ENCODE measurements at places on chromosomes 4 and X. TPM values are rescaled to one million over a fixed set of nuclear protein-coding genes. Genes with fewer than 3 reads are reported as not detected.

DNA sequence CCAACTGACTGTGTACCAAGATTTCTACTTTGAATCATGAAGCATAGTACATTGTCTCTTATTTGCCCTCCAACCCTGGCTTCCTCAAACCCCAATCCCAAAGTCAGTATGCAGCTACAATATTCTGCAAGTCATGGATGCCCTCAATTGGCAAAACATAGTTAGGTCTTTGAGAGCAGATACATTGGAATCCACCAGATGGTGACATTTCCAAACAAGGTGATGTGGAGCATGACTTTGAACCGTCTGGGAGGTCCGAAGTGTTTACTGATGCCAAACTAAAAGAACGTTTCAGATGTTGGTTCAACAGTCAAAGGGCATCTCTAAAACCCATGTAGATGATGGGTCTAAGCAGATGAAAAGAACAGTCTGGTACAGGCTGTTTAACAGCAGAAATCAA, 43.7 kb upstream of the FRMD7 start:
- DNase-seq: peak; percentile 8

DNA sequence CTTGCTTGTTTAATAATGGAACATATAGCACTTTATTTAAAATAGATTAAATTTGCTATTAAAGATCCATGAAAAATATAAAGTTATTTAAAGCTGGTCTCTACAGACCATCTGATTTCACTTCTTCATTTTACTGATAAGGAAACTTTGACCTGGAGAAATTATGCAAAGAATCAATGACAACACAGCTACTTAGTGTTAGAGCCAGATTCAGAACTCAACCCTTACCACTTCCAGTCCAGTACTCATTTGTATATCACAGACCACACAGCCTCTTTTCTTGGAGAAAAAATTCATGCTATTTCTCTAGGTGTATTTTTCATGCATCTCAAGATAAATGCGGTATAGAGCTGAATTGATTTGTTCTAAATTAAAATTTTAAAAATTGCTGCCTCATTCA, 34.0 kb downstream of the WDFY3 start:
- no peak for DNase-seq

- no peak for DNase-seq
Observed at GRCh38 chr4:35710343-35710742, 534.0 kb downstream of the ARAP2 start.

GRCh38 chr4:95513022-95513421, 35.8 kb downstream of the UNC5C start:
- no peak for DNase-seq

DNA sequence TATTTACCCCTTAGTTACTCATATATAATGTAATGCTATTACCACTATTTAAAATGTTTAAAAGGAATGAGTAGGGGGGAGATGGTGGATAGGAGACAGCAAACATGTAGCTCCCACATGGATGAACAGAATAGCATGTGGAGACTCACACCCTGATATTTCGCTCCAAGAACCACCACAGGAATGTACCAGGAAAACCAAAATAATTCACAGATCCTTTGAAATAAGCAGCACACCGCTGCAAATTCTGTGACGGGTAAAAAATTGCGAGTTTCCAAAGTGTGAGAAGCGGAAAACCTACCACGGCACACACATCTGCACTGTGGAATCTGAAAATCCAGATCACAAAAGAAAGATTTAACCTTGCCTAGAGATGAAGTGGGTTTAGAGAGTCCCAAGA, 428.2 kb downstream of the TLL1 start:
- no peak for DNase-seq

GRCh38 chrX:95622200-95622599, 1062.4 kb upstream of the DIAPH2 start:
- peak; percentile 1 for DNase-seq

- no peak for DNase-seq
Observed at GRCh38 chr4:860561-860960, 34.6 kb upstream of the CPLX1 start.

GRCh38 chr4:151174784-151175183, 75.4 kb downstream of the RPS3A start:
- no peak for DNase-seq

DNA sequence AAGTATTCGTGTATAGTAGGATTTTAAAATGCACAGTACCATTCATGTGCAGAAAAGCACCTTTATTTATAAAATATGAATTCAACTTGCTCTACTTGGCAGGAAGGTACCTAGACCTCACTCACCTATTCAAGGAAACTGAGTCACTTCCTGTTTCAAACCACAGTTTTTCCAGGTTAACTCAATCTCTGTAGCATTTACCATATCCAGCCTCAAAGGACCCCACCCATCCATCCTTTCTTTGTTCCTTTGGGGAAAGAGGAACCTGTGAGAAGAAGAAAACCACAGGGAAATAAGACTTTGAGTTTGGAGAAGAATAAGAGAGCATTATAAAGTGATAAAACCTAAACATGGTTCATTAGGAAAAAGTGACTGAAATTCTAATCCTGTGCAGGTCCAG, 250.7 kb downstream of the CBR4 start:
- no peak for DNase-seq

- no peak for DNase-seq
Observed at GRCh38 chr4:4890574-4891255, 31.2 kb downstream of the MSX1 start.

- no peak for DNase-seq
Observed at GRCh38 chr4:17448689-17449088, 63.2 kb downstream of the QDPR start.

DNA sequence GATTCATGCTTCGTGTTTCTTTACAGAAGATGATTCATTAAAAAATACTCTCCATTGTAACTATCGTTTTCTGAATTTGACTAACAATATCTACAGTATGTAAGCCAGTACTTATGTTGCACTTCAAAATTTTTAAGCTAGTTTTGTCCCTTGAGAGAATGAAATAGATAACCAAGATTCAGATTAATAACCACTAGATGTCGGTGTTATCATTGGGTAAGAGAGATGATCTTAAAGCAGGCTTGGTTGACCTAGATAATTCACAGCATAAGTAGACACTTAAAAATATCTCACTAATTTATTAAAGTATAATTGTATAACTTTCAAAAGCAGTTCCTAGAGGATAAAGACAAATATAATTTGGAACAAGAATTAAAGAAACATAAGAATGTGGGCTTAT, 430.9 kb downstream of the C4orf33 start:
- peak; percentile 49 for DNase-seq

DNA sequence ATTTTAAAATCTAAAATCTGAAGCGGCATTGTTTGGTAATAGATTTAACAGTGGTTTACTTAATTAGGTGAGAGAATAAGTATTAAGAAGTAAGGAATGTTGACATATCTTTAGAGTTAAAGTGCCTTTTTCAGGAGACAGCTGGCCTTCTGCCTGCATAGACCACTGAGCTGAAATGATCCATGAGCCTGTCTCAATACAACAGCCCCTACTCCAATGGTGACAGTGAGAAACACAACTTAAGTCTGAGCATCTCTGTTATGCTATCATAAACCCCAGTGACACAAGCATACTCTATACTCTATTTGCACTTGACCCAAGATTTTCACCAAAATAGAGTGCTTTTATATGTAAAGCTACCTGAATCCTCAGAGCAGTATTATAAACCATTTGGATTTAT, 137.9 kb downstream of the GRIA2 start:
- DNase-seq: no peak

DNA sequence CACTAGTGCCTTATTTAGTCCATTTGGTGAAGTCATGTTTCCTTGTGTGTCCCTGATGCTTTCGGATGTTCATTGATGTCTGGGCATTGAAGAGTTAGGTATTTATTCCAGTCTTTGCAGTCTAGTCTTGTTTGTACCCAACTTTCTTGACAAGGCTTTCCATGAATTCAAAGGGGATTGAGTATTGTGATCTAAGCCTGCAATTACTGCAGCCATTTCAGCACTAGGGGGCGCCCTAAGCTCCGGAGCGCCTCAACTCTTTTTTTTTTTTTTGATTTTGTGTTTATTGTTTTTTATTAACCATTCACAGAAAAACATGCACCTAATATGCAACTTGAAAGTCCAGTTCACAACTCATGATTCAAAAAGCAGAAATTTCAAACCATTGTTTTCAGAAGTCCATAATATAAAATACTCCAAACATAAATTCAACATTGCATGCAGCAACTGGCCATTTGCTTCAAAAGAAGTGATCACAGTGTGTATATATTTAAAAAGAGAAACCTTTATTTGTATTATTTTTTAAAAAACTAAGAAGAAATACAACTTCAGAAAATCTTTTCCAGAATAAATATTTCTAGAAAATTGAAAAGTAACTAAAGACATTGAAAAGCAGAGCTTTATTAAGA, 59.2 kb downstream of the PTPN13 start:
- peak; percentile 39 for DNase-seq

- DNase-seq: no peak
Observed at GRCh38 chr4:76943790-76944189, 5.8 kb upstream of the SEPTIN11 start.

DNA sequence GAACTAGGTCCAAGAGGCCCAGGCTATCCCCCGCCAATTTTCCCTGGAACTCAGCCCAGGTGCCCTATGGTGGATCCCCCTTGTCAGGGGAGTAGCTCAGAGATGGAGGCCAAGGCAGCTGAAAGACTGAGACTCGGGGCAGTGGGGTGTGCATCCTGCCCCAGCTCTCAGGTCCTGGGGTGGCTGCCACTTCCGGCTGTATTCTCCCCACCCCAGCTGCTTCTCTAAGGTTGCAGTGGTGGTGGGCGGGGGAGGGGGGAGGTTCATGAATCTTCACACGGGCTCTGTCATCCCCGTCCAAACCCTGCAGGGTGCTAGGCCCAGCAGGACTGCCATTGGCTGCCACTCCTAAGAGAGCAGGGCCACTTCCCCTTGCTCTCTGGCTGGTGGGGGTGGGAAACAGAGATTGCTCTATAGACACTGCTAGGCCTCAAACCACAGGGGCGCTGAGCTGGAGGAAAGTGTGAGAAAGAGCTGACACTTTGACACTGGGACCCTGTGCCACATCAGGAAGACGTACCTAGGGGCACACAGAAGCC, 1.5 kb downstream of the SASH3 start:
- no peak for DNase-seq

- peak; percentile 7 for DNase-seq
Observed at GRCh38 chr4:35464964-35465528, 779.3 kb downstream of the ARAP2 start.

DNA sequence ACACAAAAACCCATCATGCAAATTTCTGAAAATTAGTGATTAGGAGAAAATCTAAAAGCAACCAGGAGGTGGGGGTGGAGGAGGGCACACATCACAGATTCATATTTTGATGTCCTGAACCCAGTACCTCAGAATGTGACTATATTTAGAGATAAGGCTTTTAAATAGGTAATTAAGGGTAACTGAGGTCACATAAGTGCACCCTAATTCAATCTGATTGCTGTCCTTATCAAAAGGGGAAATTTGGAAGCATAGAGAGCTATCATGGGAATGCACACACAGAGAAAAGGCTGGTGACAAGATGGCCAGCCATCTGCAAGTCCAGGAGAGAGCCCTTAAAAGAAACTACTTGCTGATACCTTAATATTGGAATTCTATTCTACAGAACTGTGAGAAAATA, 281.8 kb upstream of the UGT8 start:
- no peak for DNase-seq

GRCh38 chr4:39004758-39005157, 27.5 kb downstream of the TMEM156 start:
- no peak for DNase-seq

DNA sequence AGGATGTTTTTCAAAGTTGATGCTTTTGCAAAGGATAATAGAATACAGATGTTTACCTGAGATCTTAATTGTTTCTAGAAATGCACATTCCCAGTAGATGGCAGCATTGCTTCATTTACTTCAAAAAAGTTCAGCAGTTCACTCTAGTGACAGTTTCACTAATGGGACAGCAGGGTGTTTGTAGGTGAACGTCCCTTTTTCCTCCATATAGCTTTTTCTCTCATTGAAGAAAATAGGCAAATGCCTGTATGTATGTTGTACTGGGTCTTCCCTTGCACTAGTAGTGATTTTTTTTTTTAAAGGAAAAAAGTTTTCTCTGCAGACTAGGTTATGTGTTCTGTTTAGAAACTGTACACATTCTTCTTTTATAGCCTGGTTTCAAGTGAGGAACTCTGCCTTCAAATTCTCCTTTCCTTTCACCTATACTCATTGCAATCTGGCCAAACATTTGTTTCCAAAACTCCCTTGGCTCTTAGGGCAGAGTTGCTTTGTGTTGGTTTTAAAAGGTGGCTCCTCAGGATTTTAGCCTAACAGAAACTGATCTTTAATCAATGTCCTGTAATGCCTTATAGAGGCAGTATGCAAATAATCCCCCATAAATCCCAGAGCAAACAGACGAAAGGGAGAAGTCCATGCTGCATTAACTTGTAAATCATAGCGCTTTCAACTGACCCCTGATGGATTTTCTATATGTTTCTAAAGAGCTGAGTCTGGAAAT, 86.3 kb downstream of the EGF start:
- DNase-seq: peak; percentile 73

DNA sequence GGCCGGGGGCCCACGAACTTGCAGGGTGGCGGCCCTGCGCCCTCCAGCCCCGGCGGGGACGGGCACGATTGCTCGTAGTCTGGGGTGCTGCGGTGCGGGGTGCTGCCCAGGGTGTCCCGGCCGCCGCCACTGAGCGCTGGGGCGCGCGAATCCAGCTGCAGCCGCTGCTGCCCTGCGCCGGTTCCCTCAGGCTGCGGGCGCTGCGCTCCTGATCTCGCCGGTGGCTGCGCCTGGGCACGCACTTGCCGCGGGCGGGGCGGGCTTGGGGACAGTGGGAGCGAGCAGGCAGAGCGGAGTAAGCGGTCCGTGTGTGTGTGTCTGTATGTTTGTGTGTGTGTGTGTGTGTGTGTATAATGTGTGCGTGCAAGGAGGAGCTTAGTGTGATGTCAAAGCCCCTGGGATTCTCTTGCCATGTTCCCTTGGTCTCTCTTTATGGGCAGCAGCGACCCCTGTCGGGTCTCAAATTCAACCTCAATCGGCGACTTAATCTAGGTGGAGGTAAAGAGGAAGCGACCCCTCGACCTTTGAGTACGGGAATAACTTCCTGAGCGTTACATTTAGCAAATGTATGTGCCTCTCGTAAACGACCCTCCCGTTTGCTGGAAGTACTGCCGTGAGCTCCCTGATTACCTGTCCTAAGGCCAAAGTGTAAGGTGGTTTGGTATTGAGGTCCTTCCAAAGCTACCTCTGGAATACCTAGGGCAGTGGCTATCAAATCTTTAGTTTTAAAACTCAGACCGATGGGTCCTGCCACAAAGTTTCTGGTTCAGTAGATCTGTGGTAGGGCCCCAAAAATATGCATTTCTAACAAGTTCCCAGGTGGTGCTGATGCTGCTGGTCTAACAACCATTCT, at the start of gene RNF150:
Gene RNF150, minus strand, starts transcription at position 324 of the 853 bp plus-strand sequence.
- DNase-seq: peak; percentile 89

- DNase-seq: no peak
Observed at GRCh38 chrX:84634201-84634782, 132.0 kb upstream of the HDX start.

GRCh38 chrX:109635146-109635545, 10.2 kb upstream of the KCNE5 start:
- DNase-seq: peak; percentile 67

HDAC6 gene
- 21.7 TPM for total RNA-seq

F9 gene
- total RNA-seq: not detected

CYLC1 gene
- total RNA-seq: not detected

TENM3 gene
- total RNA-seq: 47.7 TPM

TMPRSS11F gene
- 0.18 TPM for total RNA-seq

PCDH7 gene
- 40.5 TPM for total RNA-seq

CENPI gene
- 20.8 TPM for total RNA-seq

EMCN gene
- total RNA-seq: not detected

CLOCK gene
- total RNA-seq: 17.7 TPM

HMX1 gene
- 1.3 TPM for total RNA-seq

LPAR4 gene
- not detected for total RNA-seq

TMSB4X gene
- total RNA-seq: not detected

SRPK3 gene
- total RNA-seq: not detected

TCEAL6 gene
- total RNA-seq: not detected

Data from SK-MEL-5 (cell line).